HuH-7.5 (cell line): ENCODE measurements at places on chromosomes 12 and 14.

GRCh38 chr12:91111366-91112325 is at the start of gene LUM:
Gene LUM, minus strand, starts transcription at chr12:91111494. Its CDS starts 2,515 bp downstream, at chr12:91108979.
- no peak for DNase-seq

GRCh38 chr14:73695082-73695481 is 19.1 kb downstream of the PNMA1 start:
- DNase-seq, result no peak

DNA sequence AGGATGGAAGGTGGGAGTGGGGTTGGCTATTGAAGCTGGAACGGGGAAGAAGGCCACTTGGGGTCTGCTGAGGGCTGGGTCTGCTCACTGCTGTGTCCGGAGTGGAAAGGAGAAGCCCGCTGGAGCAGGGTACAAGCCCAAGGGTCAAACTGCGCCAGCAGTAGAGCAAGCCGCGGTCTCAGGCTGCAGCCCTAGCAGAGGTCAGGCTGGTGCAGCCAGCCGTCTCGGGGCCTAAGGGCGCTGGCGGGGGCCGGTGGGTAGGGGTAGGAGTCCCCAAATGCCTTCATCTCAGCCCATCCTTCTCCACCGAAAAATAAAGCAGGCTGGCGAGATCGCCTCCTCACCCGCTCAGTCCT is 718 bp upstream of the JDP2 start:
- no peak for DNase-seq

DNA sequence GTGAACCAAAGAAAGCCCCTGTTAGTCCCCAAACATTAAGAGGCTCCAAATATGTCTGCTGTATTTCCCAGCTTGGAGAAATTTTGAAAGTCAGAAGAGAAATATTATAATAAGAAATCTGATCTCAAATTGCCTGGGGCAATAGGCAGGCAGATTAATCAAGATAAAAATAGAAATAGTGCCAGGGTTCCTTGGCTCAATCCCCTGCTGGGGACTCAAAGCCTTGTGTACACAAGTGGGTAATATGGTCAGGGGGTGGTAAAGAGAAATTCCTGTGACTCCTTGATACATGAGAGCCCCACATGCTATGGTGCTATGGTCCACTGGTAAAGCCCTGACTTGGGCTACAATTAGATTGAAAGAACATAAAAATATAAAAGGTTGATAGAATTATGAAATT is 41.3 kb upstream of the ARID2 start:
- DNase-seq, result no peak

DNA sequence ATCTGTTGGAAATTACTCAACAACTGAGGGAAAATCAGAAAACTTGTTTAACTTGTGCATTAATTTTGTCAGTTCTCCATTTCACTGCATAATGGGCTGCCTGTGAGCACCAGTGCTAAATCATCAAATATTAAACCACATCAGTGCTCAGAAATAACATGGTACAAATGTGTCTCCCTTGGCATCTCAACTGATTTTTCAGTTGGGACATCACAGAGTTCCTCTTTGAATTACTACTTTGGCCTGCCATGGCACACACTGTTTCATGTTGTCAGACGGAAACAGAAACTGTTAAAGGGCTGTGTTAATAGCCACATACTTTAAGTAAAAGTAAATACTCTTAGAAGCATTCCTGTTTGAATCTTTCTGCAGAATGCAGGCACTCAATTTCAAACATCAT is 42.1 kb upstream of the STRN3 start:
- DNase-seq, result no peak

GRCh38 chr12:80966001-80966400 is 28.3 kb upstream of the LIN7A start:
- no peak for DNase-seq

DNA sequence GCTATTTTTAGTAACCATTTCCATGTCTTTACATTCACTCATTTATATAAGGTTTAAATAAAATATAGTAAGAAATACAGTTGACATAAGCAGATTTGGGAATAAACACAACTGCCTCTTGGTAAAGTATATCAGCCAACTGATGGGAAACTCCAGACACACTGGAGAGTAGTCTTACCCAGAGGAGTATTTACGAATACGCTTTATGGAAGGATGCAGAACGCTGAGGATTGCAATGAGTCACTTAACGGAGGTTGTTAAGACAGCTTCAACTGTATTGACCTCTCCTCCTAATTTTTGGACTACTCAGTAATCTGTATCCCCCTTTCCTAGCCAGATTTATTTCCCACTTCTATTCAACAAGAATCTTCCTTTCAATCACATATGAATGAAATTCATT is 6.0 kb downstream of the C2CD5 start:
- no peak for DNase-seq

GRCh38 chr12:109743076-109743910 is 29.7 kb downstream of the FAM222A start:
- no peak for DNase-seq

- peak; percentile 80 for DNase-seq
Observed at GRCh38 chr14:60723907-60724618, at the start of gene SIX4. Gene SIX4, minus strand, starts transcription at chr14:60724351. Its CDS starts 277 bp downstream, at chr14:60724074.

GRCh38 chr14:101439023-101439422 is 122.3 kb upstream of the DIO3 start:
- no peak for DNase-seq

DNA sequence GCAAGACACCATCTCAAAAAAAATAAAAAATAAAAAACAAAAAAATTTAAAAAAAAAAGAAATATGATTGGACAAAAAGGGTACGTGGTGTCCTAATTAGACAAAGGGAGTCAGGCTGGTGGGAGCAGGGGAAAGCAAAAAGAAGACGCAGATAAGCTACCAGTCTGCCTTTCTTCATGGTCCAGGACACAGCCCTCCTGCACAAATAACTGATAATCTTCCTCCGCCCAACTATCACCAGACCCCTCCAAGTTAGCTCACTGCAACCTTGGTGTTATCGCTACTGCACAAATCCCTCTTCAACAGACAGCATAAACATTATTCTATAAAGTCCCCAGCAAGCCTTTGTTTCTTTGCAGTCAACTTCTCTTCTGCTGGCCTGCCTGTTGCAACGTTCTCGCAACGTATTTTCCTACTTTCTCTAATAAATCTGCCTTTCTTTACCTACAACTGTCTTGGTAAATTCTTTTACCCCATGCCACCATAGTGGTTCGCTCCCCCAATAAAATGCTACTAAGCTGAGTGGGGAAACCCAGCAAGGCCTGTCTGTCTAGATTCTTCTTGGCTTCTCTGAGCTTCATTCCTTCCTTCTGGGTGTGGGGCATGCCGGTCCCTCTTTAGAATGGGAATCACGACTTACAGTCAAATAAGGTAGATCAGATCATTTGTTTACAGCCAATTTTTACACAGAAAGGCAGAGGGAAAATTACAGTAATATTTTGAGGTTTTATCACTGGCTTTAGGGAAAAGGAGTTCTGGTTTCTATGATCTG is 14.6 kb upstream of the DNAL1 start:
- DNase-seq, result no peak

DNA sequence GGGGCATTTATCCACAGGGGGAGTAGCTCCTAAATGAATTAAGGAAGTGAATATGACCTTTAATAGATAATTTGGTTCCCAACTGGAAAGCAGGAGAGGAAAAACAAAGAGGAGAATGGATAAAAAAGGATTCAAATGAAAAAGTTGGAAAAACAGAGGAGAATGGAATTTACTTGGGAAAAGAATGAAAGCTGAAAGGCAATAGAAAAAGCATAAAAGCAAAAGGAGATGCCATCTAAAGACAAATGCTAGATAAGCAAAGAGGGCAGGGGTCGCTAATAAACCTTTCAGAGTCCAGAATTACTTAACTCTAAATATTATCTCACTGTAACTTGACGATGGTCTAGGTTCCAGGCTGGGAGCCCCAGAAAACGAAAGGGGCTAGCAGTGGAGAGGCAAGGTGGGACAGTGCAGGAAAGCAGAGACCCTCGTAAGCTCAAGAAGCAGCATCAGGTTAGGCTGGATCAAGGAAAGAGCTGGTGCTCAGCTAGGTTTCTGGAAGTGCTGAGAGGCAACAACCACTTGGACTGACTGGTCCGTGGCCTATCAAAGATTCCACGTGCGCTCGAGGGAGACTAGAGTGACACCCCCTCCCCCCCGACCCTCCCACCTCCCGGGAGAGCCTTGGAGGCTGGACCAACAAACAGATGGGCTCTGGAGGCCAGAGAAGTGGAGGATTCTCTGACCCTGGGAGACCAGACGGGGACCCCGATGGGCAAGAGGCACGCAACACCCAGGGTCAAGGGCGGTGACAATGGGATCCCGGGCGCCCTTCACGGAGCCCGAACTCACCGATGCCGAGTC is 1.2 kb downstream of the SLC2A13 start:
- DNase-seq, result peak; percentile 43

- no peak for DNase-seq
Observed at GRCh38 chr14:33163109-33163508, 224.4 kb downstream of the NPAS3 start.

GRCh38 chr12:88854260-88854659 is 274.0 kb upstream of the KITLG start:
- DNase-seq, result no peak

DNA sequence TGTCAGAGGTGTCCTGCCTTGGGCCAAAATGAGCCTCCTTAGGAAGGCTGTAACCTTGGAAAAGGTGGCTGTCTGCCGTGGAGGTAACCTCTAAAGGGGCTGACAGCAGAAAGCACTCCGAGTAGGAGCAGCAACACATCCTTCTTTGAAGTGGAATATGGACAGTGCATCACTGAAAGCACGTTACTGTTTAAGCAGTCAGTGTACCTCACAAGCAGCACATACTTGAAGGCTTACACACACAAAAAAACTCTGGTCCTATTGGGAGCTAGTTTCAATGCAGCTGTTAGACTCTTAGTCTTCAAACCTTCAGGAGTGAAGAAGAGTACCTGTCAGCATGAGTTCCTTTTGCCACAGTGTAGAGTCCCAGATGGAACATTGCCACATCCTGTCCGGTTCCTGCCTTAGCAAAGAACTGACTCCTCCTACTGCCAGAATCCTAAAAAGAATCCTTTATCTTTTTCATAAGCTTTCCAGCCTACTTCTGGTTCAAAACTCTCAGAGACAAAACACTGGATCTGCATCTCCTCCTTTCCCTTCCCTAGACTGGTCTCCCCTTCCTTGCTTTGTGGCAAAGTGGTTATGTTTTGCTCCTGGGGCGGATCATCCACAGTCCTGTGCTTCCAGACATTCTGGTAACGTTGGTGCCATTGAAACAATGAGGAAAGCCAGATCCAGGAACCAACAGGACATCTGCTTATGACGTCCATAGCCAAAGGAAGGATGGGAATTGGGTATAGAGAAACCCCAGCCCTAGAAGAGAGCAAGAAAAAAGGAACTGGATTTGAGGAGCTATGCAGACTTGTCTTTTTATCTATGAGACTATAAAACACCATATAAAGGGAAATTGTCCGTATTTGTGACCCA is 8.5 kb upstream of the MDM1 start:
- DNase-seq, result no peak

DNA sequence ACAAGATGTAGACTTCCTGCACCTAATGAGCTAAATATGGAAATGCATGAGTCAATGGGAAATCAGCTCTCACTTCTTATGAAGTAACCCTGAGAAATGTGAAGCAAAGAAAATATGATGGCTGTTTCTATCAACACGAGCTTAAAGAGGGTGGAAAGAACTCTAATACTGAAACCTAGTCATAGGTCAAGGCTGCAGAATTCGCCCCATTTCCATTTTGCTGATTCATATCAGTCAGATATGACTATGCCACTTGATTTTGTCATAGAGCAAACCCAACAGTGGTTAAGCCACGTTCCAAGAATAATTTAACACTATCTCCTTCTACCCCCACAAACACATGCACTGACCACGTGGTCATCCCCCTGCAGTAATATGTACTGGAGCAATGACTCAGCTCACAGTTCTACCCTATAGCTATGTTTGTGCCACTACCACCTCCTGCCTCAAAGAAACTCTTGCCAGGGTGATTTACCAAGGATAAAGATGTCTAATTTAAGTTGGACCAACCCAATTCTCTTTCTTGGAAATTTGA is 157.5 kb downstream of the TMTC3 start:
- DNase-seq, result no peak

- no peak for DNase-seq
Observed at GRCh38 chr12:31531893-31532292, 59.0 kb downstream of the DENND5B start.

- DNase-seq, result no peak
Observed at GRCh38 chr12:69595689-69596088, 10.4 kb downstream of the CCT2 start.

GRCh38 chr12:131911028-131911650 is 16.7 kb downstream of the ULK1 start:
- no peak for DNase-seq

DNA sequence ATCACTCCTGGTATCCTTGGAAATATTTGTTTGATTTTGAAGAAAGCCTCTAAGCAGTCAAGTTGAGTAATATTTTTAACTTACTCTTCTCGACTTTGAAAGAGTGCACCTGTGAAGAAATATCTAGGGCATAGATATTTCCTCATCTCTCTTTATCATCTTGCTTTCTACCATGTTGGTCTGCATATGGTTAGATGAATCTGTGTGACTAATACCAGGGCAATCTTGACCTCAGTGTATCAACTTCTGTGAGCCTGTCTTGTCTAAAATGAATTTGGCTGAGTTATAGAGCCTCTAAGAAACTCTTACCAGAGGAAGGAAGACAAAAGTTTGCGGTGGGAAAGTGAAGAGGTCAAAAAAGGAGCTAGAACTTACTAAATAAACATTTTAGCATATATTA is 68.4 kb downstream of the SYT1 start:
- no peak for DNase-seq

DNA sequence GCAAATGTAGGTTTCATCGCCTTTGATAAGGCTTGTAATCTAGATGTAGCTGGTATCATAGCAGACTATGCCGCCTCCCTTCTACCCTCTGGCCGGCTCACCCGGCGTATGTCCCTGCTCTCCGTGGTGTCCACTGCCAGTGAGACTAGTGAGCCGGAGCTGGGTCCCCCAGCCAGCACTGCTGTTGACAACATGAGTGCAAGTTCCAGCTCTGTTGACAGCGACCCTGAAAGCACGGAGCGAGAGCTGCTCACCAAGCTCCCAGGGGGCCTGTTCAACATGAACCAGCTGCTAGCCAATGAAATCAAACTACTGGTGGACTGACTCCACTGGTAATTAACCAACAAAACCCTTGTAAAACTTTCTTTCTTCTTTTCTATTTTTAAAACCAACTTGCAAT is 49.0 kb upstream of the A2ML1 start:
- DNase-seq, result no peak

GRCh38 chr14:104105071-104105821 is 19.7 kb downstream of the ASPG start:
- DNase-seq, result no peak

GRCh38 chr12:2390850-2391390 is 338.1 kb downstream of the CACNA1C start:
- DNase-seq, result no peak
